ENCODE measurements at places on chromosomes 2 and 18.

DNA sequence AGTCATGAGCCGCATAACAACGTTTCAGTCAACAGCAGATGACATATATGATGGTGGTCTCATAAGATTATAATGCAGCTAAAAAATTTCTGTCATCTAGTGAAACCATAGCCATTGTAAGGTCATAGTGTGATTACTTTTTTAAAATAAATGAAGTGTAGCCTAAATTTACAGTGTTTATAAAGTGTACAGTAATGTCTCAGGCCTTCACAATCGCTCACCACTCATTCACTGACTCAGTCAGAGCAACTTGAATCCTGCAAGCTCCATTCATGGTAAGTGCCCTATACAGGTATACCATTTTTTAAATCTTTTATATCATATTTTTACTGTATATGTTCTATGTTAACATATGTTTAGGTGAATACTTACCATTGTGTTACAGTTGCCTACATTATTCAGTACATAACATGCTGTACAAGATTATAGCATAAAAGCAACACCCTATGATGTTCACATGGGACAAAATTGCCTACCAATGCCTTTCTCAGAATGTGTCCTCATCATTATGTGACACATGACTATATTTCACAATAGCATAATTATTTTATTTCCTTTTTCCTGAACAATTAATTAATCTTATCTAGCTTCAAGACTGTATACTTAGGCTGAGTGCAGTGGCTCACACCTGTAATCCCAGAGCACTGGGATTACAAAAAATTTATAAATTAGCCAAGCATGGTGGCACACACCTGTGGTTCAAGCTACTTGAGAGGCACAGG, 1115.9 kb upstream of the ZEB2 start:
- DNase-seq: no peak

DNA sequence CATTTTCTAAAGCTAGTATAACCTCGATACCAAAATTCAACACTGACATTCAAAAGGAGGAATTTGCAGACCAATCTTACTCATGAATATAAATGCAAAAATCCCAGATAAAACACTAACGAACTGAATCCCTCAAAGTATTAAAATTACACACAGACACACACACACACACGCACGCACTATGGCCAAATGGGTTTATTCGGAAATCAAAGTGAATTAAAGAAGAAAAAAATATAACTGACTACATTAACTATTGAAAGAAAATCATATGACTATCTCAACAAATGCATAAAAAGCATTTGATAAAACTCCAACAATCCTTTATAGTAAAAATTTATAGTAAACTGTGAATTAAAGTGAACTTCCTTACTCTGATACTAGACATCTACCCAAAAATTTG, 97.9 kb upstream of the HNRNPA3 start:
- DNase-seq: no peak

- DNase-seq: no peak
Measured at GRCh38 chr18:5253910-5254309, 41.6 kb downstream of the ZBTB14 start.

- DNase-seq: peak; percentile 80
Measured at GRCh38 chr2:10493634-10494281, 45.6 kb upstream of the ODC1 start.

DNA sequence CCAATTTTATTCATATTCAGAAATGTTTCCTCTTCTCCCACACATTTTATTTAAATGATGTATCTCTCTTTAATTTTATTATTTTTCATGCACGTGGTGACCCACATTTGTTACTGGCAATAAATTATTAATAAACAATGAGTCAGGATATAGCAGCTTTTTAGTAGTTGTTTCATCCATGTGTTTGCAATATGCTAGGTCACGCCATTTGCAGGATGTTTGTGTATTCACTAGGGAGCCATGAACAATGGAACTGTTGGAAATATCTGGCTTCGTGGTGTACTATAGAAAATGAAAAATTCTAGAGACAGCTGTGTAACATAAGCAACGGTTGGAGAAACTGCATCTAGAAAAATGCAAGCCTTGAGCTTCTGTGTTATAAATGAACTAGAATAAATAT, 176.0 kb upstream of the COL3A1 start:
- no peak for DNase-seq

DNA sequence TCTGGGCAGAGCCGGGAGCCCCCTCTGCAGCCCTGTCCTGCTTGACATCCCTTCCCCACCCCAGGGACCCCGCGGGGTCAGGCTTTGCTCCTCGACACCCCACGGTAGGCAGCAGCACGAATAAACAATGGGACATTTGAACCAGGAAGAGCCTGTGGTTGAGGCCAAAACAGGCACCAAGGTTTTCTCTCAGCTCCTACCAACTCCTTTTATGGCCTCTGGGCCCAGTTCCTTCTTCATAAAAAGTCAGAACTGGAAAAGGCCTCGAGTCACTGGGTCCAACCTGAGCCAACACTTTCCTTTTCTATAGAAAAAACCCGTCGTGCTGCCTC, 20.6 kb downstream of the TEX44 start:
- DNase-seq: no peak

- no peak for DNase-seq
Measured at GRCh38 chr2:236250286-236250685, 13.9 kb downstream of the ASB18 start.

DNA sequence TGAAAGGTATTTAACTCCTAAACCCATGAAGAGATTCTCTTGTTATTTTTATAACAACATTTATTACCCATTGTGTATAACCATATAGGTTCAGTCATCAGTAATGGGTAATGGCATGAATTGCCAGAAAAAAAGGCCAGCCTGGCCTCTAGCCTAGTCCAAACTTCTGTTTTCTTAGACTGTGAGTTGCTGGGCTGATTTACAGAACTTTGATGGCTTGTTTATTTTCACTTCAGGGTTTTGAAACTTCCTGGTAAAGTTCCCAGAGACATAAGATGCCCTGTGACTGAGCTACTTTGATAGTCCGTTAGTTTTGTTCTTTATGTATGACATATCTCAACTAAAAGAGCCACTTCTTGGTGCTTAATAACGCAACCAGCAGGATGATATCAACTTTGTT, 164.8 kb downstream of the METTL4 start:
- DNase-seq: no peak

GRCh38 chr2:236367506-236368289, 103.5 kb upstream of the ASB18 start:
- no peak for DNase-seq

- no peak for DNase-seq
Measured at GRCh38 chr18:23057096-23057495, 78.2 kb upstream of the CABLES1 start.

DNA sequence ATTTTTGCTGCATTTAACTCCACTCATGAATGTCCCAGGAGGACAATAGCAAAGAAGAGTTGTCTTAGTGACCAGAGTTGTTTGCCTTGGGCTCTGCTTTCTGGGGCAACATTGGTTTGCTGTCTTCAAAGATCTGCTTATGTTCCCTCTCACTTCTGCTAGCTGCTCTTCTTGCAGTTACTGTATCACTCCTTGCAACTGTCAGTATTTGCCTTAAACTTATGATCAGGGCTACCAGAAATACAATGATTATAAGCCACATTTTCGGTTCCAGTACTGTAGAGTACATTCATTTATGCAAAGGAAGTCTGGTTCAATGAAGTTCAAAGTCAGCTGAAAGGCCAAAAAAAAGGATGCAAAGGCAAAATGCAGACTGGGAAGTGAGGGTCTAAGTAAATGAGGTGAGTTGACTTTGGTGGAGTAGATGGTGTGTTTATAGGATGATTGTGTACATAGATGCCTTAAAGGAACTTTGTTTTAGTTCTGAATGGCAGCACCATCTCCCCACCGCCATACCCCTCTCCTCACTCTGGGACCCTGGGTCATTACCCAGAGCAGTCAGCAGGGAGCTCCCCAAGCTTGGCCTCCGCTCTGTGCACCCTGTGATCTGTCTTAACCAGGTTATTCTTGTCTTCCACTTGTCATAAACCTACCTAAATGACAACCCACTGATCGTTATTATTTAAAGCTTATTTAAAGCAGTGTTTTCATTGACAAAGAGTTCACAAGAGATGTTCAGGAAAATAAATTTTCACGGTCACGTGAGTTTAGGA, 236.0 kb downstream of the DOK6 start:
- DNase-seq: peak; percentile 31

- DNase-seq: no peak
Measured at GRCh38 chr2:148954536-148954935, 79.5 kb downstream of the KIF5C start.

- DNase-seq: no peak
Measured at GRCh38 chr2:46067501-46068305, 229.5 kb upstream of the EPAS1 start.

GRCh38 chr2:15964936-15965563, 24.7 kb downstream of the MYCN start:
- DNase-seq: no peak

DNA sequence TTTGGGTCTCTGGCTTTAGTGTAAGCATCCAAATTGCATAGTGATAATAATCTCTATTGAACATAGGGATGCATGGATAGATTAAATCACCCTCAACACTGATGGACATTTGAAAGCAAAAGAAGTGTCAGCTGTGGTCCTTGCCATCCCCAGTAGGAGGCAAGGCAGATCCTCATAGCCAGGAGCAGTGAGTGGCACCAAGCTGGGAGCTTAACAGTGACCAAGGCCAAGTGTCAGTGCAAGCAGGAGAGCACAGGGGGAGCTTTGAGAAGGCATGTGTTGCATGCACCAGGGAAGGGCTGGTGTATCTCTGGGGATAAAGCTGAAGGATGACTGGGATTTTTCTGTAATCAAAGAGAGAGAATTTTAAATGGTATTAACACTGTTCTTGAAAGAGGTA, 14.7 kb downstream of the SLC14A1 start:
- DNase-seq: no peak

- DNase-seq: no peak
Measured at GRCh38 chr18:13235421-13235831, 16.9 kb downstream of the LDLRAD4 start.

DNA sequence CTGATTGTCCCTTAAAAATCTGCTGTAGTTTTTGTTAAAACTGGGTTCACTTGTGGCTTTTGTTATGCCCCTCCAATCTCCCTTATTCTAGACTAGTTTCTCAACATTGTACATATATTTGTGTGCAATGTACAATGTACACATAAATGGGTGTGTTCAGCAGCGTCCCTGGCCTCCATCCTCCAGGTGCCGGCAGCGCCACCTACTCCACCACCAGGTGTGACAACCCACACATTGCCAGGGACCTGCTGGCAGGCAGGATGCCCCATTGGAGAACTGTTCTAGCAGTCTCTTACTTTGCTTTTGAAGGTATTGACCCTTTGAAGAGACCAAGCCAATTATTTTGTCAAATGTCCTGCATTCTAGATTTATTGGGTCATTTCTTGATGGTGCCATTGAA, 75.4 kb downstream of the SH3RF3 start:
- DNase-seq: no peak

GRCh38 chr2:235021752-235022151, 69.9 kb downstream of the SH3BP4 start:
- DNase-seq: no peak

DNA sequence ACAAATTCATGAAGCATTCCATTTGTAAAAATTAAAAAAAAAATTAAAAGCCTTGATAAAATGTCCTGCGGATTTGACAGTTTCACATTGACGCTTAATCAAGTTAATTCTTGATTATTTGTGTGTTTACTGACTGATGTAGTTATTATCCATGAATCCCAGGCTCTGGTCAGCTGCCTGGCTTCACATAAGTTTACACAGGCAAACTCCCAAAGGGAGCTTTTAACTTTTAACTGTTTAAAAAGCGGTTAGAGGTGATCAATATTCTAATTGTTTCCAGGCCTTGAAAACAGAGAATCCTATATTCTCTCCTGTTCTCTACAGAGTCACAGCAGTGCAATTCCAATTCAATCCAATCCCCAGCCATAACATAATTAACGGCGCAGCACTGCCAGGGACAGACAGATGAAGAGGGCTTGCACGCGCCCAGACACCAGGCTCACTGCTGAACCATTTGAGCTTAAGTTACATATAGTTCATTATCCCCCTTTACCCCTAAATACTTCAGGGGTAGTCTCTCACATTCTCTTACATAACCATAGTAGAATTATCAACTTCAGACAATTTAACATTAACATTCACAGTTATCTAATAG, 47.5 kb downstream of the ATP8B1 start:
- DNase-seq: no peak

- no peak for DNase-seq
Measured at GRCh38 chr2:70850925-70851324, 15.3 kb upstream of the CD207 start.

DNA sequence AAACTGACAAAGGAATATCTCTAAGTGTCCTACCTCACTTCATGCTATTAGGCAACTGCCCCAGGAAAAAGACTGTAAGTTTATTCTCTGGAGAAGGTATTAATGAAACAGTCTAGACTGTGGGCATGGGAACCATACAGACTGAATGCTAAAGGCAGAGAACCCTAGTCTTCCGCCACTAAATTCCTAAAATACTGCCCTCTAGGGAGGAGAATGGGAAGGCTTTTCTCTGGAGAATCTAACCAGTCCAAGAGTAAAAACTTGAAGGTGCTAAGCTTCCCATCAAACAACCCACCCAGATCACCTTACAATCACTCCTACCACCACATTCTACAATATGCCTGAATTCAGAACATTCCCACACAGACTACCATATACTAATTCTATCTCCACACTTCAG, 3.4 kb downstream of the SRBD1 start:
- no peak for DNase-seq

GRCh38 chr18:48565105-48565504, 26.3 kb downstream of the CTIF start:
- DNase-seq: no peak

- DNase-seq: no peak
Measured at GRCh38 chr18:52715991-52716390, 376.0 kb downstream of the DCC start.

DNA sequence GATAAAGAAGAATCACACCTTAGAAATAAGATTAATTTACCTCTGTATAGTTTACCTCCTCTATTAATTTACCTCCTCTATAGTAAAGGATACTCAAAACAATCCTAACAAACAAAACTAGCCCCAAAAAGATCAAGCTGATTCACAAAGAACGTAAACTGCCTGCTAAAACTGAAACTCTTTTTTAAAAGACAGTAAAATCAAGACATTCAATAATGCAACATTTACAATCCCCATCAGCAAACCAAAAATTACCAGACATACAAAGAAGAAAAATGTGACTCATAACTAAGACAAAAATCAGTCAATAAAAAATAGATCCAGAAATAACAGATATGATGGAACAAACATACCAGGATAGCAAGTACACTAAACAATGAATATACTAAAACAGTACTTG, 215.7 kb downstream of the ZEB2 start:
- DNase-seq: no peak

- no peak for DNase-seq
Measured at GRCh38 chr2:20641123-20641985, 9.5 kb downstream of the HS1BP3 start.

DNA sequence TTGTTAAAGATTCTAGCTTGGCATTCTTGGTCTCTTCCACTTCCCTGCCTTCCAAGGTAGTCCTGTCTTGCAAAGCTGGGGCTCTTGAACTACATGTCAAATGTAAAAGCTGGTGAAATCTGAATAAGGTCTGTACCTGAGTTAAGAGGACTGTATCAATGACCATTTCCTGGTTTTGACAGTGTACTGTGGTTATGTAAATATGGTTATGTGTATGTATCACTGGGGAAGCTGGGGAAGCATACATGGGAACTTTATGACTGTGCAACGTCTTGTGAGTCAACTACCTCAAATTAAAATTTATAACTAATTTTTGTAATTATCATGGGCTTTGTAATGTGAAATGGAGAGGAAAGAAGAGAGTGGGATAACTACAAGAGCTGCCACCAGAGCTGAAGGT, 81.7 kb downstream of the COL4A4 start:
- DNase-seq: no peak

GRCh38 chr2:134778372-134778771, 59.6 kb upstream of the TMEM163 start:
- DNase-seq: no peak
